ENCODE measurements at places on chromosomes 7 and 10.

- no peaks in the 10 kb centered on the region for H3K36me3 ChIP-seq
- no peaks in the 10 kb centered on the region for H3K4me1 ChIP-seq
- H3K4me3 ChIP-seq, result no peak overlapping the region
- no peak overlapping the region for H3K27ac ChIP-seq
- DNase-seq, result no peak
Measured at GRCh38 chr7:21844742-21845141, 101.0 kb downstream of the CDCA7L start.

DNA sequence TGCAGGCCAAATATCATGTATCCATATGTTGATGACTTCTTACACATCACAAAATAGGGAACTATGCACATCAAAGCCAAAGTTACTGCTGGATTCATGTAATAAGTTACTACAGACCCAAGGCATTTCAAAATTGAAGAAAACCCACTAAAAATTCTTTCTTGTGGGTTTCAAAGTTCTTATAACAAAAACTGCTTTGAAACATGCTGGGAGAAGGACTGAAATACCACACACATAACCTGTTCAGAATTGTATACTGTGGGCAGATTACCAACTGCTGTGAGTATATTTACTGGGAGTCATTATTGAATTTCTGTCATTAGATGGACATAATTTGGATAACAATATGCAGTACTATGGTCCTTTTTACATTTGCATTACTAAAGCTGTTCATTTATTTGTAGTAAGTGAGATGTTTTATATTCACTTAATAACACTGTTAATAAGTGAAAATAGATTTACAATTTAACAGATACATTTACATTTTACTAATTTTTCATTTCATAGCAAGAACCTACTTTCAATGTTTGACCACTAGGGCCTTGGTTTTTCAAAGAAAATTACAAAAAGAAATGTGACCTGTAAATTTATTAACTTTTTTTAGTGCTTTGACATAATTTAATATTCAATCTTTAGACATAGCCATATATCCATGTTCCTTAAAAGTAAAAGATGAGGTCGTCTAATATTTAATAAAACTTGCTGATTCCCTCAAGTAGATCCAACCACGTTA is 132.6 kb downstream of the MAGI2 start:
- no peak for DNase-seq
- no peaks in the 10 kb centered on the region for H3K4me1 ChIP-seq
- no peak overlapping the region for H3K27ac ChIP-seq
- H3K4me3 ChIP-seq, result no peak overlapping the region
- no peaks in the 10 kb centered on the region for H3K36me3 ChIP-seq

GRCh38 chr7:112069879-112070321 is 136.3 kb downstream of the DOCK4 start:
- no peaks in the 10 kb centered on the region for H3K27me3 ChIP-seq
- H3K36me3 ChIP-seq, result no peaks in the 10 kb centered on the region
- H3K4me3 ChIP-seq, result no peak overlapping the region
- no peak overlapping the region for H3K27ac ChIP-seq

DNA sequence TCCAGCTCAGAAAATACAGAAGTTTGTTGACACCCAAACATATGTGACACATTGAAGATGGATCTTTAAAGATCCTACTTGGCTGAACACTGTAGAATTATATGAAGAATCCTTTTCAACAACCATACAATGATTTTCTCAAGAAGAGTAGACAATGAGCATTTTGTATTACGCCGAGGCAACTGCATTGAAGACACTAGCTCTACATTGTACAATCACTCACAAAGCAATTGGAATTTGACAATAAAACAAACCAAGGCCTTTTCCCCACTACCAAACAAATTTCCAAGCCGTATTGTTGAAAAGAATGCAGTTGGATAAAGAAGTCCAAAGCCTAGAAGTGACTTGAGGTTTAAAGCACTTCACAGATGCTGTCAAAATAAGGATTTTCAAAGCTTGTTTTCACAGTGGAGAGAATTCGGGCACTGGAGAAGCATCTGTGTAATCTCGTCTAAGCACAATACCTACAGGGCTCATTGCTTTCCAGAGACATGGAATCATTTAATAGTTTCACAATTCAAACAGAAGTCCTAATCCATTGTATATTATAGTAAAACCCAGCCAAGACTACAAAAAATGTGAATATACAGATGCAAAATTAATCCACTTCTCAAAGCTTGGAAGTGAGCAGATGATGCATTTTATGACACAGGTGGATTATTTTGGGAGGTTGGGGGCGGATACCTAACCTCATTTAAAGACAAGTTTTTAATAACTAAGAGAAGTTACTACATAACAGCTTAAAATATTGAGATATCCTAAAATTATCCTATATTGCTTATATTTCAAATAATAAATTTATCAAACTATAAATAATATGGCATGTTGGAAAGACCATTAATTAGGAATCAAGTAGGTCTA is 78.6 kb downstream of the SORCS1 start:
- no peak overlapping the region for H3K4me3 ChIP-seq
- no peak overlapping the region for H3K27ac ChIP-seq
- DNase-seq, result no peak
- H3K27me3 ChIP-seq, result no peaks in the 10 kb centered on the region
- no peaks in the 10 kb centered on the region for H3K4me1 ChIP-seq
- no peaks in the 10 kb centered on the region for H3K36me3 ChIP-seq

GRCh38 chr7:64359543-64359942 is 45.8 kb downstream of the ZNF736 start:
- H3K4me1 ChIP-seq, result no peaks in the 10 kb centered on the region
- no peak for DNase-seq
- H3K36me3 ChIP-seq, result no peaks in the 10 kb centered on the region
- no peak overlapping the region for H3K27ac ChIP-seq

Data from lower lobe of right lung (tissue), 2 donors.